Activated T-helper 1 cell treated with anti-CD3 and anti-CD28 coated beads, Interleukin-2, amount 50 U/mL, for 16 hours (primary cell): ENCODE measurements at places on chromosomes 12 and 14.

- no peak for DNase-seq
Measured at GRCh38 chr14:32584079-32584478, 255.0 kb downstream of the AKAP6 start.

DNA sequence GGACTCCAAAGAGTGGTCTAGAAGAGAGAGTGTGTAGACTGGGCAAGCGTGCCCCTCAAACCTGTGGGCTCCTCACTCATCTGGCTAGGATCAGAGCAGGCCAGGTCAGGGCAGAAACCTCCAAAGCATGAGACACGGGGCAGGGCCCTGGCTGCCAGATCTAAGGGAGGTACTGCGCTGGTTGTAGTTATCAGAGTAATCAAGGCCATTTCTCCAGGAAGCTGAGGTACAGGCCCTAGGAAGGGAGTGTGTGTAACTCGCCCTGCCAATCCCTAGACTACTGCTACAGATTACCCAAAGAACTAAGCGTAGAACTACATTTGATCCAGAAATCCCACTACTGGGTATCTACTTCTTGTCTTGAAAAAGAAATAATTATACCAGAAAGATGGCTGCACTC lies 84.5 kb downstream of the SSPN start:
- no peak for DNase-seq

- no peak for DNase-seq
Measured at GRCh38 chr14:100082723-100083122, 17.5 kb downstream of the EVL start.

- no peak for DNase-seq
Measured at GRCh38 chr12:91021076-91021475, 16.3 kb upstream of the EPYC start.

- no peak for DNase-seq
Measured at GRCh38 chr12:51090705-51091229, 7.4 kb upstream of the CSRNP2 start.

- no peak for DNase-seq
Measured at GRCh38 chr14:100438678-100439592, 115.8 kb downstream of the SLC25A47 start.

GRCh38 chr14:67253076-67253635 lies 11.9 kb downstream of the PALS1 start:
- no peak for DNase-seq

GRCh38 chr12:77855548-77855947 lies 24.9 kb downstream of the NAV3 start:
- DNase-seq, result no peak
